Mesothelial cell of epicardium (in vitro differentiated cells): ENCODE measurements at places on chromosomes 5 and 9.

GRCh38 chr5:84411832-84412605, 27.3 kb upstream of the EDIL3 start:
- no peak for DNase-seq

GRCh38 chr5:118405650-118406061, 582.7 kb downstream of the DTWD2 start:
- no peak for DNase-seq

- no peak for DNase-seq
Measured at GRCh38 chr5:16707168-16707868, 90.5 kb upstream of the RETREG1 start.

- DNase-seq, result no peak
Measured at GRCh38 chr9:78620764-78621163, 323.8 kb downstream of the PSAT1 start.

DNA sequence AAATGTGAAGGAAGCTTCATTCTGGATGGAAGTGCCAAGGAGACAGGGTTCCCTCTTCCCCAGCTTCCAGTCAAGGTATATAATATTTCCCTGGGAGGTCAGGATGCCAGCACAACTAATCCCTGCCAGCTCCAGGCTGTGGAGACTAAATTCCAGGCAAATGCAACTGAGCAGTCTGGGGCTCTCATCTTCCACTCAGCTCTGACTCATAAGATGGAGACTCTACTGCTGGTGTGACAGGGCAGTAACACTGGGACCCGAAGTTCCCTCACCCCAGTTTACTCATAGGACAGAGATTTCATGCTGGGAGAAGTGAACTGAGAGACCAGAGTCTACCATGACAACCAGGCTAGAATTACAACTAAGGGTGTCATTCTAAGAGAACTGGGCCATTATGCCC, 235.4 kb downstream of the FSTL4 start:
- no peak for DNase-seq

- DNase-seq, result no peak
Measured at GRCh38 chr5:124963236-124963919, 216.9 kb upstream of the ZNF608 start.

DNA sequence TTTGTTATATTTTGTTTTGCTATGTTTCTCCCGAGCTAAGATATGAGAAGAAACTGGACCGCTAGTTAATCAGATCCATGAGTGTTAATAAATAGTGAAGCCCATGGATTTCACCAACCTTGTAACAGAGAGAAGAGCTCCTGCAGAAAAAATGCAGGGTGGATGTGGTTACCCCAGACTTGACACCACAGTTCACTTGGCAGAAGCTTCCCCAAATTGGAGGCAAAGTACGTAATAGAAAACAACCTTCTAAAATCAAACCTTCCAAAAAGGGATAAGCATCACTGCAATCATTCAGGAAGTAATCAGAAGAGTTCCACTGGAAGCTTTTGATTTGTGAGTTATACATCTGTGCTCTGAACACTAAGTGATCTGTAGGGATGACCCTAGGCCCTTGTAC, 267.5 kb downstream of the ACTL7B start:
- DNase-seq, result no peak

- DNase-seq, result no peak
Measured at GRCh38 chr5:177233206-177233605, 70.3 kb downstream of the RAB24 start.

DNA sequence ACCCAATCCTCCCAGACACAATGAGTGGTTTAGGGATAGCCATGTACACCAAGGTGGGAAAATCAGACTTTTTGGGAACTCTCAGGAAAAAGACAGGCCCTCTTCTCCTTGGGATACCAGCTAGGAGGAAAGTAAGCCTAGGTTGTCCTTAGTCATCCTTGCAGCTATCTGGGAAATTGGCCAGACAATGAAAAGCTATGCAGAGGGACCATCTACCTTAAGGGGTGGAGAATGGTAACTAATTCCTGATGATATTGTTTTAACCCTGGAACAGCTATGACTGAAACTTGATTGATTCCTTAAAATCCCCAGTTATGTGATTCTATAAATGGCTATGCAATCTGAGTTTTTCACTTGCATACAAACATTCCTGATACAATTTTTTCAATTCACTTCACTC, 88.9 kb upstream of the BNC2 start:
- no peak for DNase-seq

- DNase-seq, result no peak
Measured at GRCh38 chr5:72130351-72130761, 23.1 kb downstream of the MAP1B start.

DNA sequence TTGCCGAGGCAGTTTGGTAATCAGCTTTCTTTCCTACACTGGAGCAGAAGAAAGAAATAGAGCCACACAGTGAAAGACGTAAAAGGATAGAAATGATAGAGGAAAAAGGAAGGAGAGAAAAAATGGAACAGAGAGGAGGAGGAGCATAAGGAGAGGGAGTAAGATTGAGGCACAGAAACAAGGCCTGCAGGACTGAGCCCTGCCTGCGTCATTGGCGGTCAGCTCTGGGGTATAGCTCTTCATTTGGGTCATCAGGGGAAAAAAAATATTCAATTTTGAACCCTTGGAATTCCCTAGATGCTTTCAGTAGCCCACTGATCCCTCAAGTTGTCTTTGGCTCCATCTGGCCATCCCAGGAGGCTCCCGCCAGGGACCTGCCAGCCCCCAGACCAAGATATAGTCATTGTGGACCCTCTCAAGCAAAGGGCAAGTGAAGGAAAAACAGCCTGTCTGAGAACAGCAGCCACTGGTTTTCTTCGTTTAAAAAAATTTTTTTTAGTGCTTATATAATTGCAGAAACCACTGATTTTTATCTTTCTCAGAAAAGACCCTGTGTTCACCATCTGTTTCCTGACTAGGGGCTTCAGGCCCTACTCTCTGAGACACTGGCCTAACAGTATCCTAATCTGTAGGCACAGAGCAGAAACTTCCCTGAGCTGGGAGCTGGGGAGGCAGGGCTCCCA, 31.3 kb upstream of the MATR3 start:
- no peak for DNase-seq

DNA sequence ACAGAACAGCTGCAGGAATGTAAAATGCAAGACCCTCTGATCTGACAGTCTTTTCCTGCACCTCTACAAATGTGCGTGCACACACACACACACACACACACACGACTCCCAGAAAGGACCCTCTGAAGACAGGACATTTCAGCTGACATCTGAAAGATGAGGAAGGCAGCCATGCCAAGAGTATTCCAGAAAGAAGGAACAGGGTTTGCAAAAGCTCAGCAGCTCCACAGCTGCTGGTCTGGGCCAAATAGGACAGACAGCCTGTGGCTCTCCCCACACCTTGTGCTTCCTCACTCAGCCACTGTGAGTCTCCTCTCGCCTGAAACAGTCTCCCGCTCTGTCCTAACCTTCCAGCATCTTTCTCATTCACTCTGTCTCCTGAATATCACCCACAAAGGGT, 189.0 kb downstream of the PALM2AKAP2 start:
- DNase-seq, result no peak

DNA sequence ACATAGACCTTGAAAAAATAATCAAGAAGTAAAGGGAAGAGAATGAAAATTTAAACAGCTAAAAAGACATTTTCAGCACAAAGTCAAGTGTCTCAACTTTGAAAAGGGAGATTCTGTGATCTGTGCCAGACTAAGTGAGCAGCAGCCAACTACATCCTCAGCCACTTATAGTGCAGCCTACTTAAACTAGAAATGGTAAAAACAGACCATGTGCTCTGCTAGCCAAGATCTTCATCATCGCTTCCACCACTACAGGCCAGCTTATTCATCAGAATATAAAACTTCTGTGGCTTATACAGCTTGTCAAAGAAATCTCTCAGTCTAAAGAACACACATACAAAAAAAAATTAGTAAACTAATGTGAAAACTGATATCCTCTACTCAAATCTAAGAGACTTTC, 63.5 kb downstream of the CEMIP2 start:
- DNase-seq, result no peak

- no peak for DNase-seq
Measured at GRCh38 chr5:179795049-179795862, 1.5 kb downstream of the LTC4S start.

- no peak for DNase-seq
Measured at GRCh38 chr5:151615431-151615830, 24.3 kb upstream of the FAT2 start.

DNA sequence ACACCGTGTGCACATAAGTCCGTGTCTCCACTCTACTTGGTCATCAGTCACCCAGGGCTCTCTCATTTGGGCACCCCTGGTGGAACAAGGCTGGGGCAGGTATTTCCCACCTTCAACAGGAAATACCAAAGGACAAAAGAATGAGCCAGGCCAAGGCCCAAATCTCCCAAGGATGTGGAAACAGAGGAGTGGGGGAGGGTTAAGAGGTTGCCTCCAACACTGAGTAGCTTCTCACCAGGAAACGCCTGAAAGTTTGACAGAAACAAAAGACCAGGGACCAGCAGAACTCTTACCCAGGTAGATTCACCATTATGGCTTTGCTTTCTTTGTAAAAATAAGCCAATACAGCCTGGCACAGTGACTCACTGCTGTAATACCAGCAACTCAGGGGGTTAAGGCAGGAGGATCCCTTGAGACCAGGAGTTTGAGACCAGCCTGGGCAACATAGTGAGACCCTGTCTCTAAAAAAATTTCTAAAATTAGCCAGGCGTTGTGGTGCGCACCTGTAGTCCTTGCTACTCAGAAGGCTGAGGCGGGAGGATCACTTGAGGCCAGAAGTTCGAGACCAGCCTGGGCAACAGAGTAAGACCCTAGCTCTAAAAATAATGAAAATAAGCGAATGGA, 12.7 kb downstream of the SLC1A3 start:
- DNase-seq, result no peak

DNA sequence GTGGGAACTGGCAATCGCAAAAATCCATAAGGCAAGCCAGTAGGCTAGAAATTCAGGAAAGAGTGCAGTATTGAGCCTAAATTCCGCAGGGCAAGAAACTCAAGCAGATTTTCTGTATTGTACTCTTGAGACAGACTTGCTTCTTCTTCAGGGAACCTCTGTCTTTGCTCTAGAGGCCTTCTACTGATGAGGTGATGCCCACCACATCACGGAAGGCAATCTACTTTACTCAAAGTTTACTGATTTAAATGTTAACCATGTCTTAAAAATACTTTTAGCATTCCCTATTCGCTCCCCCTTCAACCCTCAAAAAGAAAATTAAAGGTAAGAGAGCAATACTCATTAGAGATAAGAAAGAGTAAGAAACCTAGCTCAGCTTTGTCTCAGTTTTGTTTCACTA, 11.3 kb downstream of the IL7R start:
- no peak for DNase-seq

- no peak for DNase-seq
Measured at GRCh38 chr5:138241688-138242571, 28.8 kb upstream of the CDC23 start.

DNA sequence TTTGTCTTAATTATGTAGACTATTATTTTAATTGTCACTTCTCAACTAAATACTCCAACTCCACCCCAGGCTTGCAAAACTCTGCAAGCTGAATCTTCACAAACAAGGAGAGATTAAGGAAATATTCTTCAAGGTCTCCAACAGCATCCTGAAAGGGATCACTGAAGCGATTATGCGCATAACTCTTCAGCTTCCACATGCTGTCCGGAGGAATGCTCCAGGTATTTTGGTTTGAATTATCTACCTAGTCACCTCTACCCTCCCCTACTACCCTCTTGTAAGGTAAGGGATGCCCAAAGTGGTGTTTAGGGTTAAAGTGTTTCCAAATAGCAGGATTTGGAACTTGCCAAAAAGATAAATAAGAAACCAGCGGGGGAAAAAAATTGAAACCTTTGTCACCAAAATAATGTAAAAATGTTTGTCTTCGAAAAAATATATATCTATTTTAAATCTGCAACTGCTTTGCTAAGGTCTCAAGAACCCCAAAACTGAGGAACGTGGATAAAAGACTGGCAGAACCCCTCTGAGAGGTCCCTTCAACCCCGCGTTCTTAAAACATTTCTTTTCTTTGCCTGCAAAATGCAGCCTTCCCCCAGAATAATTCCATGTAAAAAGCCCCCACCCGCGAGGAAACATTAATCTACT, 11.6 kb downstream of the PTCH1 start:
- DNase-seq, result no peak

GRCh38 chr5:39424736-39425637, at the start of gene DAB2:
TSS of gene DAB2 (minus strand) at chr5:39424980. CDS start at chr5:39394320, 30,660 bp downstream.
- DNase-seq, result peak; percentile 64

- DNase-seq, result no peak
Measured at GRCh38 chr5:137808503-137809135, 54.5 kb upstream of the HNRNPA0 start.

DNA sequence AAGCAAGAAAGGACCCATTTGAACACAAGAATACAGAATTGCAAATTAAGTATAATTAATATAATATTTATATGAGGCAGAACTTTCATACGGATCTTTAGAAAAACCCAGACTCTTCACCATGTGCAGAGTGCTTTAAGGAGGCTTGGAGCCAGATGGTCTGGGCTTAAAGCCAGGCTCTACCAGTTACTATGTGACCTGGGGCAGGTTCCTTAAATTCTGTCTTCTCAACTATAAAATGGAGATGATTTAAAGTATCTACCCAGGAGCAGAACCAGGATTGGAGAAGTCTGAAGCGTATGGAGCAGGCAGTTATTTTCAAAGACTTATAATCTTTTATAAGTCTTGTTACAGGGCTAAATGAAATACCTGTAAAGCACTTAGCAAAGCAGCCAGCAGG, 202.1 kb downstream of the TSSK1B start:
- DNase-seq, result no peak

DNA sequence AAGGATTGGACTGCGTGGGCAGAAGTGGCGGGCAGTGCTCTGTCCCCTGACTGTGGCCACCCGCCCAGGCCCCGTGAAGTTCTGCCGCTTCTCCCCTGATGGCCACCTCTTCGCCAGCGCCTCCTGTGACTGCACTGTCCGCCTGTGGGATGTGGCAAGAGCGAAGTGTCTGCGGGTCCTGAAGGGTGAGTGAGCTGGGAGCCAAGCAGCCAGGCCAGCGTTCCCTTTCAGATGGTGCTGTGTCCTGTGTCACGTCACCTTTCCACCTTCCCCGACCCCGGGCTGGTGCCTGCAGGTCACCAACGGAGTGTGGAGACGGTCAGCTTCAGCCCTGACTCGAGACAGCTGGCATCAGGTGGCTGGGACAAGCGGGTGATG, 2.3 kb downstream of the WDR38 start:
- DNase-seq, result no peak

- no peak for DNase-seq
Measured at GRCh38 chr5:172820046-172820767, 13.8 kb upstream of the ERGIC1 start.

DNA sequence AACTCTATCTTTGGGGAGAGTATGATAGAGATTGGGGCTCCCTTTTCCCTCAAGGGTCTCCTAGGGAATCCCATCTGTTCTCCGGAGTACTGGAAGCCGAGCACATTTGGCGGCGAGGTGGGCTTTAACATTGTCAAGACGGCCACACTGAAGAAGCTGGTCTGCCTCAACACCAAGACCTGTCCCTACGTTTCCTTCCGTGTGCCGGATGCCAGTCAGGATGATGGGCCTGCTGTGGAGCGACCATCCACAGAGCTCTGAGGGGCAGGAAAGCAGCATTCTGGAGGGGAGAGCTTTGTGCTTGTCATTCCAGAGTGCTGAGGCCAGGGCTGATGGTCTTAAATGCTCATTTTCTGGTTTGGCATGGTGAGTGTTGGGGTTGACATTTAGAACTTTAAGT, 21.5 kb downstream of the PTGS1 start:
- peak; percentile 10 for DNase-seq

- DNase-seq, result no peak
Measured at GRCh38 chr5:76874088-76874581, 24.3 kb downstream of the S100Z start.
